ENCODE measurements at places on chromosomes 6 and 20.

DNA sequence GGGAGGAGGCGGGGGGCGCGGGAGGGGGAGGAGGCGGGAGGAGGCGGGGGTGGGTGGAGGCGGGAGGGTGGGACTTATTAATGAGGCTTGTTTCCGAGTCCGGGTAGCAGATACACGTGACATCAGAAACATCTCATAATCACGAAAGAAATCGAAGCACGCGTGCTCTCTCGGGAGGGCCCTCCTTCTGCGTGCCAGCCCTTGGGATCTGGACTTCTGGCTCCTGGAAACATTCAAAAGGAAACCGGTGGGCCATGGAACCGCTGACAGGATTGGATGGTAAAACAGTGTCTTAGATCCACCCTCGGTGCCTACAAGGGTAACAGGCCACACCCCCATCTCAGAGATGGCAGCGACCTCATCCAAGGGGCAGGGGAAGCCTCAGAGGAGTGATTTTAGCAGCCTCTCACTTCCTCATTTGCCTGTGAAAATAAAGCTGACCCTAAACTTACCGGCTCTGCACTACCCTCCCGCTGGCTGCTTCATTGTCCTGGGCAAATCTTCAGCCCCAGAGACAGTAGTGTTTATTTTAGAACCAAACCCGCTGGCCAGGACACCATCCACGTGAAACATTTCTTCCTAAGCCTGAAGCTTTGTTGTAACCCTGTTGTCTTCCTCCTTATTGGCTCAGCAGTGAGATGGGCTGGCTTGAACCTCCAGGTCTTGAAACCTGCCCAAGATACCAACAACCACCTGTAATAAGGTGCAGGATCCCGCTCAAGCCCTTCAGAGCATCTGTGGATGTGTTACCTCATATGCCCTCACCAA lies 97.5 kb downstream of the PSMG4 start:
- DNase-seq: no peak

DNA sequence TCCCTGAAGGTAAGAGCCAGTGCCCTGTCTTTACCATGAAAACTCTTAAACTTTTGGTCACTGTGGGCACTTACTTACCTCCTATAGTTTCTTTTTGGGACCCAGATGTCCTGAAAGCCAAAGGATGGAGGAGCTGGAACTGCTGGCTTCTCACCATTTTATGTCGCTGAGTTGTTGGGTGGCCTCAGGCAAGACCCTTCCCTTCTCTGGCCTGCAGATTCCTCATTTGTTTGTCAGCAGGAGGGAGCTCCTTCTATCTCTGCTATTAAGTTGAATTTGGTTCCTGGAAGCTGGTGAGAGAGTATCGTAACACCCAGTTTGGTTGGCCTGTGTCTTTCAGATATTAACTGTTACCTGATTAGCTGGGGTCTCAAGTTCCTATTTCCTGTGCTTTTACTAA lies 68.2 kb upstream of the MYL9 start:
- DNase-seq: no peak

GRCh38 chr6:13733178-13733887 lies 21.7 kb upstream of the RANBP9 start:
- DNase-seq: peak; percentile 94

GRCh38 chr20:57717797-57718196 lies 8.0 kb upstream of the PMEPA1 start:
- no peak for DNase-seq

DNA sequence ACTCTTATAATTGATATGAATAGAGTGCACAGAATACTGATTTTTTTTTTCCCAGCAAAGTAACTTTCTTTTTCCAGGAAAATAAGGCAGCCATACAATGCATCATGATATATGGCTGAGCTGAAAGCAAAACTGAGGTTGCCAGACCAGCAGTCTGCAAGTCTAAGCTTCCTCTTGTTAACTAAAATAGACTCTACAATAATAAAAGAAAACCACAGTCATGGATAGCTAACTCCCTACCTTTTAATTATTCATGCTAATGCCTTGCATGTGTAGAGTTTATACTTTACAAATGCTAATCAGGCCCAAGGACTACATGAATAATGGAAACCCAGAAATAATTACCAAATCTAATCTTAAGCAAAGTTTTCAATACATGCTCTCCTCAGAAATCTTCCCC lies 47.4 kb downstream of the MAP7 start:
- DNase-seq: no peak

DNA sequence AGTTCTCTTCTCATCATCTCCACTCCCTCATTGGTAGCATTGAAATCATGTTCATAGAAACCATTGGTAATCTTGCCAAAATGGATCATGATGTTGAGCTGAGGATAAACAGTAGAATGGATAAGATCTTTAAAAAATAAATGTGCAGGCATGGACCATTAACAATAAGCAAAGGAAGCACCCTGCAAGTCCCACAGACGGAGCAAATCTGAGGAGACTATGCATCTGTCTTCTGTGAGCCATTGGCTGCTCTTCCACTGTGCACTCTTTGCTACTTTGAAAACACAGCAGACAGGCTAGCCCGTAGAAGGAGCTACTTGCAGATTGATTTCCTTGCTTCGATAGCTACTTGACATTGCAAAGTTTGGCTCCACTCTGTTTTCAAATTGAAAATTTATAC lies 535.0 kb downstream of the PKHD1 start:
- DNase-seq: no peak

All from fibroblast of villous mesenchyme (primary cell).